ENCODE measurements at places on chromosomes 1 and 21.

GRCh38 chr21:38534591-38534990 is 36.3 kb upstream of the ERG start:
- H3K27me3 ChIP-seq = peaks cover 10% of the 10 kb centered on the region
- DNase-seq = no peak
- no peak overlapping the region for H3K27ac ChIP-seq
- no peaks in the 10 kb centered on the region for H3K36me3 ChIP-seq

DNA sequence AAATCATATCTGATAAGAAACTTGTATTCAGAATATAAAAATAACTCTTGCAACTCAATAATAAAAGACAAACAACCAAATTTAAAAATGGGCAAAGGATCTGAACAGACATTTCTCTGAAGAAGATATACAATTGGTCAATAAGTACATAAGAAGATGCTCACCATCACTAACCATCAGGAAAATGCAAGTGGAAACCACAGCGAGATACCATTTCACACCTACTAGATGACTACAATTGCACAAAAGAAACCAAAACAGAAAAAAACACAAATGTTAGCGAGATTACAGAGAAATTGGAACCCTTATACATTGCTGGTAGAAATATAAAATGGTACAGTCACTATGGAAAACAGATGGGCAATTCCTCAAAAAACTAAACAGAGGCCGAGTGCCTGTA is 11.5 kb upstream of the ZNF683 start:
- peaks cover 2% of the 10 kb centered on the region for H3K4me1 ChIP-seq
- no peak overlapping the region for H3K27ac ChIP-seq
- no peaks in the 10 kb centered on the region for H3K27me3 ChIP-seq
- no peaks in the 10 kb centered on the region for H3K36me3 ChIP-seq
- H3K4me3 ChIP-seq = no peak overlapping the region
- DNase-seq = no peak

DNA sequence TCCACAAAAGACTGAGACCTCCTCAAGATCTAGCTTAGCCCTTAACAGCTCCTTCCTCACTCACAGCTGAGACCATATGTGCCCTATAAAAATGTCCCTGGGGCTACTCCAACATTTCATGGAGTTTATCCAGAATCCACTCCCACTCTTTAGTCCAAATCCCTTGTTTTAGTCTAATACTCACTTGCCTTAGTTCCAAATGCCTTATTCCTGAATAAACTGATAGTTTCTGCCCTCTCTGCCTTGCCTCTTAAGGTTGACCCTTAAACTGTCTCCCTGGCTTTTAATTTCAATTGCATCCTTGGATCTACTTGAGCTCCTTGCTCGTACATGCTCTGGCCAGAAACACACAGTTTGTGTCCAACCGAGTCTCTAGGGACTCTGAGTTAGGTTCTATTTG is 47.3 kb upstream of the LYPLAL1 start:
- DNase-seq = no peak
- H3K4me1 ChIP-seq = peaks cover 3% of the 10 kb centered on the region
- no peaks in the 10 kb centered on the region for H3K36me3 ChIP-seq

DNA sequence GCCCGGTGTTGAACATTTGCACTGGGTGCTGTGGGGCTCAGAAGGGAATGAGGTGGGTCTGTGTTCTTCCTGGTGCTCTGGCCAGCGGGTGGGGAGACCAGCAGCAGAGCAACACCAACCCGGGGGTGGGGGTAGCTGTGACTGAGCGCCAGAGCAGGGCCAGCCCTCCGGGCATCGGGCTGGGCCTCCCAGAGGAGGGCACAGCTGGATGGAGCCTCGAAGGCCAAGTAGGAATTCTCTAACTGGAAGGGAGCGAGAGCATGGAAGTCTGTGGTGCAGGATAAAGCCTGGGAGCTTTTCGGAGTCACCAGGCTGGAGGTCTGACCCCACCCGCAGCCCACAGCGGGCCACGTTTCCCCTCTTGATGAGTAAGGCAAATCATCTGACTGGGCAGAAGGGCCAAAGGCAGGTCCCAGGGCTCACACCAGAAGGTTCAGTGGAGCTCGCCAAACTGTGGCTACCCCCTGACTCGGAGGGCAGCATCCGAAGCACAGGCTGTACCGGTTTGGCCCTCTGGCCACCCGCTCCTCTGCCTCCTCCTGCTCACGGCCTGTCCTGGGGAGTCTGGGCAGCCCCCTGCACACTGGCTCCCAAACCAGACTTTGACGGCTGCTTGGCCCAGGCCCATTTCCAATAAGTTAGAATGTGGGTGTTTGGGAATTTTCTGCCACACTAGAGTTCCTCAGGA is 18.8 kb downstream of the SLC1A7 start:
- peak; percentile 66 for DNase-seq
- H3K36me3 ChIP-seq = no peaks in the 10 kb centered on the region
- H3K4me1 ChIP-seq = peaks cover 39% of the 10 kb centered on the region

- no peak overlapping the region for H3K4me3 ChIP-seq
- no peak for DNase-seq
- no peaks in the 10 kb centered on the region for H3K27me3 ChIP-seq
- no peaks in the 10 kb centered on the region for H3K36me3 ChIP-seq
- no peaks in the 10 kb centered on the region for H3K4me1 ChIP-seq
Measured at GRCh38 chr21:14456911-14457310, 74.0 kb upstream of the HSPA13 start.
